Activated naive CD8-positive, alpha-beta T cell treated with anti-CD3 and anti-CD28 coated beads, Interleukin-2, amount 50 U/mL, for 16 hours (primary cell): ENCODE measurements at places on chromosomes 6 and 20.

- DNase-seq, result no peak
These were observed 735 bp upstream of the SLC23A2 start for GRCh38 chr20:5002077-5002413.

DNA sequence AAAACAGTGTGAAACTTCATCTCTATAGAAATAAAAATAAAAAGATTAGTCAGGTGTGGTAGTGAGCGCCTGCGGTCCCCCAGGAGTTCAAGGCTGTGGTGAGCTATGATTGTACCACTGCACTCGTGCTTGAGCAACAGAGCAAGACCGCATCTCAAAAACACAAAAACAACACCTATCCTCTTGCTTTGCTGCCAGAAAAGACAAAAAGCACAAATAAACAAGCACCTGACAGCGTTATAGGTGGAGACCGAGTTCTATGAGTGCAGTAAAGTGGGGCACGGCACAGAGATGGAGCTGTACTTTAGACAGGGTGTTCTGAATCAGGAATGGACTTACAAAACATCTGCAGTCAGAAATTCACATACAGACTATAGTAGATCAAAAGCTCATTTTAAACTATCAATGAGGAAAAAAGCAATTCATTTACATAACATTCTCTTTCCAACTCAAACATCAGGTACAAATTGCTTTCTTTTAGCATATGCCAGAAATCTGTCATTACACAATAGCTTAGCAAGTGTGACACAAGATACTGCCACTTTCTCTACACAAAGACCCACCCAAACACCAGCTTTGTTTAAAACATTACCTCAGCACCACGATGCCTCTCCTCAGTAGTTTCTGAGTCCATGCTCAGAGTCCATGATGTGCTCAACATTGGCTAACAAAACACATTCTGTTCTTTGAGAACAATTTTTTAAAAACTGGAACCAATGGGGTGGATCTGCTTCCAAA, 10.1 kb downstream of the EZR start:
- no peak for DNase-seq

GRCh38 chr6:143581835-143582480, 70.4 kb upstream of the FUCA2 start:
- DNase-seq, result no peak

DNA sequence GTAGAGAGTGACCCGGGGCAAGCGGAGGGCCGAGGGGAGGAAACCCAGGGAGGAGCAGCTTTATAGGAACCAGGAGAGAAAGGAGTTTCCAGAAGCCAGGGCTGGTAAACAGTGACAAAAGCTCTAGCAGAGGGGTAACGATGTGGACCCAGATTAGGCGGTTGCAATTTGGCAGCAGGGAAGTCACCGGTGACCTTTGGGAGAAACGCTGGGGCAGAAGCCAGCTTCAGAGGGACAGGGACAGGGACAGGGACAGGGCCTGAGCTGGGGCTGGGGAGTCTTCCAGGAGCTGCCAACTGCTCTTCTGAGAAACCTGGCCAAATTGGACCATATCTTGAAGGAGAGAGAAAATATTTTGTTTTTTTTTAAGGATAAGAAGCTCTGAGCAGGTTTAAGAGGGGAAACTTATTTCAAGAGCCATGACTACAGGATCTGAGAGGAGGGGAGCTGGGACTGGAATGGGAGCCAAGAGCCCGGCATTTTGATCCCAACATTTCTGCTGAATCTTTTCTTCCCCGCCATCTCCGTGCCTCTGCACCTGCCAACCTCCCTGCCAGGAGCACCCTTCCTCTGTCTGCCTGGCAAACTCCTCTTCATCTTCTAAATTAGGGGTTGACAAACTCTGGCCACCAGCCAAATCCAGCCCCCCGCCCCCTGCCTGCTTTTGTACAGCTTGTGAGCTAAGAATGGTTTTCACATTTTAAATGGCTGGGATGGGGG, 22.6 kb upstream of the PREX1 start:
- DNase-seq, result no peak

DNA sequence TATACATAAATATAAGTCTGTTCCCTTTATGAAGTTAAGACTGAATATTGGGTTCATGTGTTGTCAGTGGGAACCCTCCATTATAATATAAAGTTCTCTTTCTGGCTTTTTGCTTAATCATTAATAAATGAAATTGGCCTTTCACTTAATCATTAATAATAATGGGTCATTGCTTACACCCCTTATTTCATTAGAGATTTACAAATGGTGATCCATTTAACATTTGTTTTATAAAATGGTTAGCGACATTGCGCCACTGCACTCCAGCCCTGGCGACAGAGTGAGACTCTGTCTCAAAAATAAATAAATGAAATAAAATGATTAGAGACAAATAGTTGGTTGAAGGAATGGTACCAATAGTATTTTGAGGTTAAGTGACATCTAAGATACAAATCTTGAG, 18.5 kb downstream of the DDX43 start:
- no peak for DNase-seq

GRCh38 chr6:107632381-107633136, 142.6 kb downstream of the SOBP start:
- DNase-seq, result no peak

DNA sequence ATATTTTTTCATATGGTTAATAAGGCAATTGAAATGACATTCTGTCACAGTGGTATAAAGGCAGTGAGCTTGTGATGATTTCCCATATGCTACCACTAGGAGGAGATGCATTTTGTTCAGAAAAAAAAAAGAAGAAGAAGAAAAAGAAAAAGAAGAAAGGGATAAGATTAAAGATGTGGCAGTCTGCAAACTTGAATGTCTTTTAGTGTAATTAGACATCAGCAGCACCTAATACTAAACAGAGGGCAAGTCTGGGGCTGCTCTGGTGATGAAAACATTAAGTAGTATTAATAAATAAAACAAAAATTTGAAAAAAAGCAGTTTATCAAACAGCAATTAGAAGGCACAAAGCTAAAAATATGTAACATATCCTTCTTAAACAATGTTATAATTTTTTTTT, 95.4 kb upstream of the DEFB112 start:
- no peak for DNase-seq

DNA sequence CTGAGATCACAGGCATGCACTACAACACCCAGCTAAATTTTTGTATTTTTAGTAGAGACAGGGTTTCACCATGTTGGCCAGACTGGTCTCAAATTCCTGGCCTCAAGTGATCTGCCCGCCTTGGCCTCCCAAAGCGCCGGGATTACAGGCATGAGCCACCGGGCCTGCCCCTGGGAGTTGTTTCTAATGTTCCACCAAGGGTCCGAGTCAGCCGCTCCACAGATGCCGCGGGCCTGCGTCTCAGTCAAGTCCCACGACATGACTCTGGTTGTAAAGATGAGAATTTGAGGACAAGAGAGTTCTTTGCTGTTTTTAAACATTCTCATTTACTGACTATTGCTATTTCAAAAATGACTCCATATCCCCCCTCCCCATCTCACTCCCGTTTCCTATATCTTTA, 30.8 kb downstream of the BNIP5 start:
- no peak for DNase-seq

- DNase-seq, result no peak
These were observed 15.8 kb downstream of the GJA1 start for GRCh38 chr6:121451250-121451649.

- no peak for DNase-seq
These were observed 828 bp downstream of the HCK start for GRCh38 chr20:32052778-32053362.

DNA sequence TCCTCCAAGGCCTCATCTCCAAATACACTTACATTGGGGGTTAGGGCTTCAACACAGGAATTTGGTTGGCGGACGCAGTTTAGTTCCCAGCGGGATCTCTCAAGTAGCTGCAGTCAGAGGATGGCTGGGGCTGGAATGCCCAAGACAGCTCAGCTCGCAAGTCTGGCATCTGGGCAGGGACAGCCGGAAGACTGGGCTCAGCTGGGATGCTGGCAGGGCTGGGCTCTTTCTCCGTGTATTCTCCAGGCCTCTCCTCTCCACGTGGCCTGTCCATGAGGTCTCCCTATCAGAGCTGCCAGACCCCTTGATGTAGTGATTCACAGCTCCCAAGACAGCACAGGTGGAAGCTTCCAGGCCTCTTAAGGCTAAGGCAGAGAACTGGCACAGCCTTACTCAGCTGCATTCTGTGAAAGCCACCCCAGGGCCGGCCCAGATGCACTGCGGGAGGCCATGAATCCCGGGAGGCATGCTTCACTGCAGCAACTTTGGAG, 5.0 kb downstream of the FGD2 start:
- DNase-seq, result no peak

DNA sequence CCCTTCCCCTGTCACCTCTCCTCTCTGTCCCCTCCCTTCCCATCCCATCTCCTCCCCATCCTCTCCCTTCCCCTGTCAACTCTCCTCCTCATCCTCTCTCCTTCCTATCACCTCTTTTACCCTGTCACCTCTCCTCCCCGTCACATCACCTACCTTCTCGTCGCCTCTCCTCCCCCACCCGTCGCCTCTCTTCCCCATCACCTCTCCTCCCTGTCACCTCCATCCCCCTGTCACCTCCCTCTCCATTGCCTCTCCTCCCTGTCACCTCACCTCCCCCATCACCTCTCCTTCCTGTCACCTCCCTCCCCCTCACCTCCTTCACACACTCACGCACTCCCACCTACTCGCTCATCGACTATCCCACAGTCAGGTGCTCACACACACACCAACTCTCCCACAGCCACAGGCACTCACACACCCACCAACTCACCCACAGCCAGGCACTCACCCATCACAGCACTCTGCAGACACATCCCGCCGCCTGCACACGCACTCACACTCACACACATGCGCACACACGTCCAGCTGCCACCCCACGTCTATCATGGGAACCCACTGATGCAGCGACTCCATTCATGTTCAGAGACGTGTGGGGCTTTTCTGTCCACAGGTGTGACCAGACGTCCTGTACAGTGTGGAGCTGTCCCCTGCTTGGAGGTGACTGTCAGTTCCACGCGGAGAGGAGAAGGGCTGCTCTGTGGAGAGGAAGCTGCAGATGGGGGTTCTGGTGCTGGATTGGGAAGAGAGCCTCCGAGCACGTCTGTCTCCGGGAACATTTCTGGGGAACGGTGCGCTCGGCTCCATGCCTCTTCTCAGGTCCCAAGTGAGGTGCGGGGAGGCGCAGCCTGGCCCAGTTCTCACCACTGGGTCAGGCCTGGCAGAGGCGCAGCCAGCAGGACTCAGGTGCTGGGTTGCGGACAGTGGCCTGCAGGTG, 184.3 kb downstream of the TTLL2 start:
- DNase-seq, result no peak

DNA sequence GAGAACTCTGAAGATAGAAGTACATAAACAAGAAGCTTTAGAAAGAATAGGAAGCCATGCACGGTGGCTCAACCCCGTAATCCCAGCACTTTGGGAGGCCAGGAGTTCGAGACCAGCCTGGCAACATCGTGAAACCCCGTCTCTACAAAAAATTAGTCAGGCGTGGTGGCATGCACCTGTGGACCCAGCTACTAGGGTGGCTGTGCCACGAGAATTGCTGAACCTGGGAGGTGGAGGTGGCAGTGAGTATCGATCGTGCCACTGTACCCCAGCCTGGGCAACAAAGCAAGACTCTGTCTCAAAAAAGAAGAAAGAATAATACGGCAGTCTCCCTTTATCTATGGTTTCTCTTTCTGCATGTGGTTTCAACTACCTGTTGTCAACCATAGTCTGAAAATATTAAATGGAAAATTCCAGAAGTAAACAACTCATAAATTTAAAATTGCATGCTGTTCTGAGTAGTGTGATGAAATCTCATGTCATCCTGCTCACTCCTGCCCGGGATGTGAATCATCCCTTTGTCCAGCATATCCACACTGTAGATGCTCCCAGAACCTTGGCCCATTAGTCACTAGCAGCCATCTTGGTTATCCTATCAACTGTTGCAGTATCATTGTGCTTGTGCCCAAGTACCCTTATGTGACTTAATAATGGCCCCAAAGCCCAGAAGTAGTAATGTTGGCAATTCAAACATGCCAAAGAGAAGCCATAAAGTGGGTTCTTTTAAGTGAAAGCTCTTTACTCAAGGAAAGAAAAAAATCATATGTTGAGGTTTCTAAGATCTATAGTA, 22.1 kb downstream of the DEK start:
- no peak for DNase-seq

- no peak for DNase-seq
These were observed 41.8 kb downstream of the GPR63 start for GRCh38 chr6:96795481-96795880.

DNA sequence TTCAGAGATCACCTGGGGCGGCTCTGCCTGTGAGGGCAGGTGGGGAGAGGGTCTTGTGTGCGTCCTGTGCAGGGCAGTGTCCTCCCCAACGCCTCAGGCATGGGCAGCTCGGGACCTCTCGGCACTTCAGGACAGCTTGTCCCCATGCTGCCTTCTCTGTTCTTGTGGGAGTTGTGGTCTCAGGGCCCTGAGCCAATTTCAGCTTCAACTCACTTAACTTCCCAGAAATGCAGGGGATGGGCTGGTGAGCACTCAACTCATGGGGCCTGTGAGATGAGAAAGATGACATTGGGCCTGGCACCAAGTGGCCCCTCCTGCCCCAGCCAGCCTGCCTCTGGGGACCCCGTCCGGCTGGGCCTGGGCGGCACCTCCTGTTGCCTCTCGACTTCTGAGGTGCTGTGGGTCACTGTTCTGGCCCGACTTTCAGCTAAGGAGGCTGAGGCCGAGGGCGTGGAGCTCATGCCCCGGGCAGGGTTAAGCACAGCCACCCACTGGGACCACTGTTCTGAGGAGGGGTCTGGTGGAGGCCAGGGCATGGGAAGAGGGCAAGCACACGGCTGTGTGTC, 6.7 kb downstream of the RGS19 start:
- DNase-seq, result no peak

- DNase-seq, result no peak
These were observed 6.7 kb downstream of the SDC4 start for GRCh38 chr20:45341579-45341938.

DNA sequence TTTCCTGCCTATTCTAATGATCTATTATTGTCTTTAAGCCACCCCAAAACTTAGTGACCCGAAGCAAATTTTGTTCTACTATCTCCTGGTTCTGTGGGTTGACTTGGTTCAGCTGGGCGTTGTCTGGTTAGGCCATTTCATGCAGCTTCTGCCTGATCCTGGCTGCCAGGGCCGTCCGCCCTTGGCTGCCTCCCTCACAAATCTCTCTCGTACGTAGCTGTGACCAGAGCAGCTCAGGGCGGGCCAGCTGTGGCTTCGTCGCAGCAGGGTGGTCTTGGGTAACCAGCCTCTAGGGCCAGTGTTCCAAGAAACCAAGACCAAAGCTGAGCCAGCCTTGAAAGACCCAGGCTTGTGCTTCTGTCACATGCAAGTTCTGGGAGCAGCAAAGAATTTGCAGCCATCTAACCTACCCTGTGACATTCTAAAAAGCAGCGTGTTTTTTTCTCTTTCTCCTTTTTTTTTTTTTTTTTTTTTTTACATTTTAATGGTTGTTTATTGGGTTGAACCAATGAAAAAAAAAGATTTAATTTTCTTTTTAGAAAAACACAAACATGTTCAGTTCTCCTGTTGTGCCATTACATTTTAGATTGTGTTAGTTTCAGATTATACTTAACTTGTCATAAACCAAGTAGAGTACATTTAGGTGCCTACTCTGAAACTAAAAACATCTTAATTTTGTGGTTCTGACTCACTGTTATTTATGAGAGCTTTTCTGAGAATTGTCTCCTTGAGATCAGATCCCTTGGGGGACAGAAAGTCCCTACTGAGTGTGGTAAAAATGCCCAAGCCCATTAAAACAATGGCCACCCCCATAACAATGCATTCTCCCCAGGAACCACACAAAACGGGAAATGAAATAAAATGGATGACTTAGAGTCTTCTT, 83.9 kb downstream of the ZDHHC14 start:
- DNase-seq, result no peak
